ENCODE measurements at places on chromosomes 16 and 17.

GRCh38 chr16:7257016-7257415, 75.6 kb upstream of the RBFOX1 start:
- no peak for DNase-seq

DNA sequence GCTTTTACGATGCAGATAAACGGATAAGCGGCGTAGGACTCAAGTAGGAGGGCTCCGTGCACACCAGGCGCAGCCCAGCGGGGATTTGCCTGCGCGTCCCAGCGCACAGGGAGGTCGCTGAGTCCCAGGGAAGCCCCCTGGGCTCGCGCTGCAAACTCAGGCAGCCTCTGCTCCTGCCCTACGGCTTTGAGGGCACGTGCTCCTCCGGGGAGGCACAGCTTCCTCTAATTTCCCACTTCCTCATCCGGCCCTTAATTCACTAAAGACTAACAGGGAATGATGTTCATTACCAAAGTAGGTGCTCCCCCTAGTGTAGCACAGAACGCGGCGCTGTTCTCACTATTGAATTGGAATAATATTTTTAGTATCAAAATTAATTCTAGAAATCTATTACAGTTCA, 825.4 kb downstream of the KCNJ18 start:
- no peak for DNase-seq

- no peak for DNase-seq
Measured at GRCh38 chr16:72285324-72285723, 113.4 kb upstream of the PMFBP1 start.

DNA sequence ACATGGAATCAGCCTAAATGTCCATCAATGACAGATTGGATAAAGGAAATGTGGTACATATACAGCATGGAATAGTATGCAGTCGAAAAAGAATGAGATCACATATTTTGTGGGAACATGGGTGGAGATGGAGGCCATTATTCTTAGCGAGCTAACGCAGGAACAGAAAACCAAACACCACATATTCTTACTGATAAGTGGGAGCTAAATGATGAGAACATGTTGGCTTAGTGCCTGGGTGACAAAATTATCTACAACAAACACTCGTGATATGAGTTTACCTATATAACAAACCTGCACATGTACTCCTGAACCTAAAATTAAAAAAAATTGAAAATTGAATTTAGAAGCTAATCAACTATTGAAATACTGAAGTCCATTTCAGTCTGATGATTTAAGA, 6.1 kb downstream of the ANKS4B start:
- DNase-seq, result no peak

DNA sequence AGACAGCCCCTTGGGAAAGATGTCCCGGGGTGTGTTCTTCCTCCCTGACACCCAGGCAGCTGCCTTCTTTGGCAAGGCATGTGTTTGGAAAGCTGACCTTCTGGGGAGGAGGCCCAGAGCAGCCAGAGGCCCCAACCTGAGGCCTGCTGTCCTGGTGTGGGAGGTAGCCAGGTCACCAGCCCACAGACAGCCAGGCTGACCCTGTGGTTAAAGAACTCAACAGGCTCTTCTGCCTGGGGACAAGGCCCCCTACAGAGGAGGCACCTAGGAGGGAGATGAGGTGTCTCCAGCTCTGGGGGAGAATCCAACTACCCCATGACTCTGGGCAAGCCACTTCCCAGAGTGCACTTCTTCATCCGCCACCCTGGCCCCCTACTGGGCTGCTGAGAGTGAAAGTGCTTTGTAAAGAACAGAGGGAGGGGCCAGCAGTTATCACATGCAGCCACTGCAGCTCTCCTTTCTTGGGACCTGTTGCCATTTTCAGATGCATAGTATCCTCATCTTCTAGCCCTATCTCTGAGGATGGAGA, 13.1 kb upstream of the SREBF1 start:
- DNase-seq, result no peak

- no peak for DNase-seq
Measured at GRCh38 chr16:51755577-51756355, 604.7 kb upstream of the SALL1 start.
